Right renal cortex interstitium (tissue), 3 donors: ENCODE measurements at places on chromosomes 7 and 10.

GRCh38 chr10:71740069-71740653, 20.6 kb upstream of the C10orf105 start:
- DNase-seq = no peak

GRCh38 chr10:129233351-129234148, 233.5 kb upstream of the MGMT start:
- no peak for DNase-seq

GRCh38 chr10:69080226-69080625, 7.7 kb upstream of the SRGN start:
- DNase-seq = no peak

GRCh38 chr7:132866144-132866531, 215.8 kb downstream of the CHCHD3 start:
- no peak for DNase-seq

- DNase-seq = no peak
Measured at GRCh38 chr10:112952282-112953173, 2.5 kb downstream of the TCF7L2 start.

DNA sequence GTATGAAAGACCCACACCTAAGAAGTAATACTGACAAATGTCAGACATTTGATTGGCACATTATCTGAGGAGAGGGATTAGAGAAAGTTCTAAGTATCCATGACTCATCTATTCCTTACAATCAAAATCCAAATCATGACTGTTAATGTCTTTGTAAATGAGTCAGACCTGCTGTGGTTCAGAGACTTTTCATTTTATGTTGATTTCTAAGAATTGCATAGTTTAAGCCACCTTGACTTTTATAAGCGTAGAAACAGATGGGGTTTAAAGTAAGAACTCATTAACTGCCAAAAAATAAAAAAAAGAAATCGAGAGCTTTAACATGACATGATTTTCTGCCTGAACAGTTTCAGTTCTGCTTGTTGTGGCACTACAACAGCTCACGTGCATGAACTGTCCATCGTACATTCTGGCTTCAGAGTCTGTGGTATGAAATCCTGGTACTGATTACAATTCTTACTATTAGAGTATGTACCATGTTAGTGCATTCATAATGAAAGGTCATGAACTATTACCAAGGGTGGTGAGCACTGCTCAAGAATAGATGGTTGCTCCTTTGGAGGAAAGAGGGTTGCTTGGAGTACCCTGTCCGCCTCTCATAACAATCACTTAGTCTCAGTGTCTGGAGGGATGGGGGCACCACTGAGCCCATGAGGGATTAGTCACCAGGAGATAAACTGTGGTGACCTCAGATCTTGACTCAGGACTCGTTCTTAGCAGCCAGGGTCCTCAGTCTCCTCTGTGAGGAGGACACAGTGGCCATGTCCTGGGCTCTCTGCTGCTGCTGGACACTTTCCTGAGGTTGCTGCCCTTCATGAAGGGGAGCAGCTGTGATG, 42.2 kb downstream of the ACSM6 start:
- DNase-seq = no peak

DNA sequence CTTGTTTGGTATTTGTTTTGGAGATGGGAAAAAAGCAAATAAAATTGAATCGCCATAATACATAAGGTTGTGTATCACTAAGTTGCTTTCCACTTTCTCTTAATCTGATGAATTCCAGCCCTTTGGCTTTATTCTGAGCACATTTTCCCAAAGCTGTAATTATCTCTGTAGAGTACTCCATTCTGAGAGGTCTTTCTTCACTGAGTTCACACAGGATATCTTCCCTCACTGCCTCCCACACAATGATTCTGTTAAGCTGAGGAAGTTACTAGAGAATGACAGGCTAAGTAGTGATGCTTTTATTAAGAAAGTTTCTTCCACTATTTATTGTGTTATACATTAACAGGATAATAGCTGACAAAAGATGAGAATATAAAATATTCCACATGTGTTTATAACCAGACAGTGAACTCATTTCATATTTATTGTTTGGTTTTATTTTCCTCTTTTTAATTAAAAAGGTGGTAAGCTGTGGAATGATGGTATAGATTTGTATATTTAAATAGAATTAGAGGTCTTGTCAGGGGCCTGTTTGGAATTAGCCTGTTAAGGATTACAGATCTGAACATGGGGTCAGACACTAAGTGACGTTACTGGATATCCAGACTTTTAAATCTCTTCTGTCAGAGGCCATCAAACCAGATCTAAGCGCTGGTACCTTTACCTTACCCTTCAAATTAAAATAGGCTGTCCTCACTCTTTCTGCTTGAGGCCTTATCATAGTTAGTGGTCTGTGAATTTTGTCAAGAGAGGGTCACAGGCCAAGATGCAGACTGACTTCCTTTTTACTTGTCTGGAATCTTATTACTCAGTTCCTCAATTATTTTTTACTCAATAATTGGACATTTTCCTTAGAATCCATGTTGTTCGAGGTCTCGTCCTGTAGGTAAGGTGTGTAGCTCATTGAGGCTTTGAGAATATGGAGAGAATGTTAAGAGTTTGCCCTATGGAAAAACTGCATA, 8.4 kb downstream of the PLXDC2 start:
- no peak for DNase-seq

DNA sequence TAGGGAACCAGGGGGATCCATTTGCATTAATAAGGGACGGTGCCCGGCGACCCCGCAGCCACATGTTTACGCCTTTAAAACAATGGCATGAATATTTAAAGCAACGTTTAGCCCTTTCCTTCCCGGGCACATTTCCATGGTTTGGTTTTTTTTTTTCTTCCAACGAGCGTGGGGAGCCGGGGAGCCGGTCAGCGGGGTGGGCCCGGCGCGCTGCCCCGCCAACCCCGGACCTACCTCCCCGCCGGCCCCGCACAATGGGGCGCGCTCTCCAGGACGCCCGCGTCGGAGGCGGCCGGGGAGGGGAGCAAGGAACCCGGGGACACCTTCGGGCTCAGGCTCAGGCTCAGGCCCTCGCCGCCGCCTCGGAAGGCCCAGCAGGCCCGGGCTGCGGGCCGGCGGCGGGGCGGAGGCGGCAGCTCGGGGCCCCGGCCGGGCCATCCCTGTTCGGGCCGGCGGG, 1.0 kb downstream of the SEPHS1 start:
- no peak for DNase-seq

DNA sequence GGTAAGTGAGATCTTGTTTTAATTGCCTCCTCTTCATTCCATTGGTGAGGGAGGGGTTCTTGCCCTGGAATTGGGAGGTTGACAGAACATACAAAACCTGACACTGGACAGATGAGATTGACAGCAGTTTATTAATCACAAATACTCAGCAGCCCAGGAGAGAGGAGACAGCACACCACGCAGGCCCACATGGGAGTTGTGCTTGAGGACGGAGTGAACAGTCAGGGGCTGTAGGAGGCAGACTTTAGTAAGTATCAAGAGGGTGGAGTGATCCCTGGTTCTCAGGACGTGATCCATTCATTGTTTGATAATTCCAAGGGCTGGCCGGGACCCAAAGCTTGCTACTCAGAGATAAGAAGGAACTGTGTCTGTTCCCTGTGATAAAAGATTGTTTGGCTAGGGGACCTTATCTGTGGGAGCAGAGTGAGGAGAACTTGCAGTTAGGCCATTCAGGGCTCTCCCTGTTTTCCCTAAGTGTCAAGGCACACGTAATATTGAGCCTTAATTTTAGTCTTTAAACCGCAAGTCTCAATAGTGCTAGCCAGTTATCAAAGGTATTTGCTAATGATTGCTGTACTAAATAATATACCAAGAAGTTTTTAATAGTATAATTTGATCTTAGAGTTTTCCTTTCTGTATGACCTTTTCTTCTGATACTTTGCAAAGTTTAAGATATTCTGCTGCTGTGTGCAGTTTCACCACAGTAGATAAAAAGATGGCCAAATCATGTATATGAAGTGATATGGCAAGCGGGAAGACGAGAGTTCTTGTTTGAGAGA, 14.5 kb downstream of the CAPZA2 start:
- no peak for DNase-seq

- no peak for DNase-seq
Measured at GRCh38 chr7:55309040-55309991, 55.8 kb upstream of the LANCL2 start.

DNA sequence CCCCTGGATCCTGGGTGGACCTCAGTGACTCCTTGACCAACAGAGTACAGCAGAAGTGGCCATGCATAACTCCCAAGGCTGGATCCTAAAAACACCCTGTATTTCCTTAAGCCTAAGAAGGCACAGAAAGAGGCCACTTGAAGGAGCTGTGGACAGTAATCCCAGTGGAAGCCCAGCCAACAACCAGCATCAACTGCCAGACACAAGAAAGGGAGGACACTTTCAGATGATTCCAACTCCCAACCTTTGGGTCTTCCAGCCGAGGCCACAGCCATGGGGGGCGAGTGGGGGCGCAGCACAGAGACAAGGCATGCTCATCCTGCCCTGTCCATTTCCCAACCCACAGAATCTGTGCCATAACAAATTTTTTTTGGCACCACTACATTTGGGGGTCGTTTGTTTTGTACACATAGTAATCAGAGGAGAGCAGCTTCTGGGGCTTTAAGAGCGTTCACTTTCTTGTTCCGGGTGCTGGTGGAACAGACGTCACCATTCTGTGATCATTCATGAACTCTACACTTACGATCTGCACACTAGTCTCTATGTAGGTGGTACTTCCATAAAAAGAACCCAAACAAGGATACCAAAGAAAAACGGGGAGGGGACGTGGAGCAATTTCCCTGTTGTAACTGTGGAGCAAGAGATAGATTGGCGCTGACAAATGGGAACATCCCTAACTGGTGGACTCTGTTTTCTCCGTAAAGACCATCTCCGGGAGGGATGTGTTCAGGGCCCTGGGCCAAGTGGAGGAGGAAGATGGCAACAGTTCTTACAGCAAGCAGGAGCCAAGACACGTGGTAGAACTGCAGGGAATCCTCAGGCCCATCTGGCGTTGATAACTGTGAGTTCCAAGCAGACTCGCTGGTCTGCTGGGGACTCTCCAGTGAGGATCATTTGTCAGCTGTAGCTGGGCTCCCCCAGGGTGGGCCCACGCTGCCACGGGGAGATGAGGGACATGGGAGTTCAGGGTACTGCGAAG, 6.0 kb upstream of the SLC29A3 start:
- DNase-seq = no peak

DNA sequence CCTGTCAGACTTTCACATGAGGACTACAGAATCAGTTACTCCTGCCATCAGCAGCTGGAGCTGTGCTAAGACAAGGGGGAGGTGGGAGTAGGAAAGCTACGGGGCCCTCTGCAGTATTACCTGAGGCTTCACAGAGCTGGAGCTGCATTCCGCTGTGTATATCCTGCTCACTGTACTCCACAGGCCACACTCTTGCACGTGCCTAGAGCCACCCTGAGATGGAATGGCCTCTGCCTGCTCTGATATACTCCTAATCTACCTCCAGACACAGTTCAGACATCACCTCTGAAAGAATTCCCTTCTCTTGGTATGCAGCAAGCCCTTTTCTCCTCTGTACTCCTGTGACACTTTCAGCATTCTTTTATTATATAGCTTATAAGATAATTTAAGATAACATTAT, 34.8 kb downstream of the TRDMT1 start:
- DNase-seq = no peak

- no peak for DNase-seq
Measured at GRCh38 chr7:141974831-141975230, 1.3 kb upstream of the TAS2R38 start.

GRCh38 chr7:41466760-41467384, 236.0 kb downstream of the INHBA start:
- no peak for DNase-seq

- DNase-seq = no peak
Measured at GRCh38 chr10:64486149-64486548, 964.9 kb downstream of the REEP3 start.

DNA sequence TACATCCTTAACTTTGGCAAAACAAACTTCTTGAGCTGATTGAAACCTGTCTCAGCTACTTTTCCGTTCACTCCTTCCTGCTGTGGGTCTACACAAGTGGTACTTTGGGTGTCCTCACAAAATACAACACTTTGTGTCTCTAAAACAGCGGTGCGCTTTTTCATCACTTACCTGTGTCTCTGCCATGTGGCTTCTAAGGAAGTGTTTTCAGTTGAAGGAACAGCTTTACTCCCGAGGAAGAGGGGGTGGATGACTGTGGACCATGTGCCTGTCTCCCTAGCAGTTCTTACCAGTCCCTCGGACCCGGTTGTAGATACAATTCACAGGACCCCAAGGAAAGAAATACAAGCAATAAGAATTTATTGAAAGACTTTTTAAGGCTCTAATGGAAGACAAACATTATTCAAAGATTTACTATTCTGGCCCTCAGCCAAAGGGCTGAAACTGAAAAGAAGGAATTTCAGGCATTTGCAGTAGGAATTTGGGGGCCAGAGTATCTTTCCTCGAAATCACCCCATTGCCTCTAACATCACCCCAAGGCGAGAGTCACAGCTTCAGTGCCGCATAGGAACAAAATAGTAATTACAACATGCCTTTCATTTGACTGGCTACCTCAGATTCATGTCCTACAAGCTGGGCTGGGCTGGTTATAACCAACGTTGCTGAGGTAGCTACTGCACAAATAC, 246.3 kb downstream of the ACTR3B start:
- DNase-seq = no peak

- no peak for DNase-seq
Measured at GRCh38 chr10:117322260-117322659, 53.0 kb downstream of the PDZD8 start.

DNA sequence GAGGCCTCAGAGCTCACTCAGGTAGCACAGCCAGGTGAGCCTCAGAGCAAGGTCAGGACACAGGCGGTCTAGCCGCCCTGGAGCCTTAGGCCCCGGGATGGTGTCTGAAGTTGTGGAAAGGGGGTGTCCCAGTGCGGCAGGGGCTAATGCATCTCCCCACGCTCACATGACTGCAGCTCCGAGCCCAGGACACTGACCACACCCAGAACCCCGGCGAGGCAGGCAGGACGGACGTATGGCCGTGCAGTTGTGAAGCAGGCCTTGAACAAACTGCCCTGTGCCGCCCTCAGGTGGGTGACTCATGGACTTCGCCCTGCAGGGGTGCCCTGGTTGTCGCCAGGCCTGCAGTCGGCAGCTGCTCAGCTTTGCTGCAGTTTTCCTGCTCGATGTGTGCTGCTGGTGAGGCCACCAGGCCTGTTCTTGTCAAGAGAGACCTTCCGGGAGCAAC, 5.0 kb upstream of the PRKAR1B start:
- DNase-seq = no peak

- DNase-seq = no peak
Measured at GRCh38 chr7:141128506-141128905, 54.6 kb downstream of the TMEM178B start.

DNA sequence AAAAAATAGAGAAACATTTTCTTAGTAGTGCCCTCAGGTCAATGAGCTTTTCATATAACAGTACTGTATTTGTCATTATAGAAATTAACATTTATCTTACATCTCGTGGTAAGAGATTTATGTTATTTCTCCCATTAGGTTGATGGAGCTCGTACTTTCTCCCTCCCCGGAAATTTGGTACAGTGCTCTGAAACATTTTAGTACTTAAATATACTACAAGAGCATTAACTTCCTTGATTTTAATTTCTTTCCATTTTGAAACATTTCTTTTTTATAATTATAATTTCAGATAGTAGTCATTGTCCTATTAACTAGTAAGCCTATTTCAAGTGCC, 205.4 kb downstream of the MBL2 start:
- no peak for DNase-seq

- no peak for DNase-seq
Measured at GRCh38 chr10:124641282-124642087, 102.7 kb downstream of the FAM53B start.
